Tibial nerve (tissue), 4 donors: ENCODE measurements at places on chromosomes 2 and 18. TPM values are rescaled to one million over a fixed set of nuclear protein-coding genes. Genes with fewer than 3 reads are reported as not detected.

Gene BMP10
- not detected for total RNA-seq

Gene PLGLB1
- not detected for total RNA-seq

Gene TMEM178A
- 12.9 TPM for total RNA-seq

Gene ERFE
- not detected for total RNA-seq

DNA sequence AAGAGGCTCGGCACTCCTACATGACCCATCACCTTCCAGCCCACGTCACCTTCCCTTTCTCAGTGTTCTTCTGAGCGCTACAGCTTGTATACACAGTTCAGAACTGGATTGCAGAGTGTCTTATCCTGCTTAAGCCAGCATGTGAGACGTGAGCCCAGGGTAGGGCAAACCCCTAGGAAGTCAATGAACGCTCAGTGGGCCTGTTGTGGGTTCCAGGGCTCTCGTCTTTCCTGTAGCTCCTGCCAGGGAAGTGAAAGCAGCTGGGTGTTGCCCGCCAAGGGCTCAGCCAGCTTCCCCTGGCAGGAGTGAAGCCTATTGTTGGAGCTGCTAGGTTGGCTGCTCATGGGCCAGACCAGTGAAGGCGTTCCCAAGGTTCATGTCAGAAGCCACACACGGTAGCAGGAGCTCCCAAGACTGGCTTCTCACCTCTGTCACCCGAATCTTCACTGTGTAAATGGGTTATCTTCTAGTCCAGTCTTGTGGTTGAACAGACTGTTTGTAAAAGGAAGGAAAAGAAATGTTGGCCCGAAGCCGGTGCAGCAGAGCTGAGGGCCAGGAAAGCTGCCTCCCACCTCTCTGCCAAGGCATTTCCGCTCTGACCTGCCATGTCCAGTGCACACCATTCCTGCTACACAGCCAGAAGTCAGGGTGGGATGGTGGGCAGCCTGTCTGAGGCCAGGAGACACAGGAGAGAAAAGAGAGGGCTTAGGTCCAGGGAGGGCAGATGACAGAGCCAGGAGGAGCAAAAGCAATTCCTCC is 69.6 kb upstream of the RMDN2 start:
- peak overlapping the region; percentile 0 for H3K27ac ChIP-seq
- no peaks in the 10 kb centered on the region for H3K36me3 ChIP-seq
- H3K4me1 ChIP-seq: no peaks in the 10 kb centered on the region
- H3K4me3 ChIP-seq: no peak overlapping the region
- no peaks in the 10 kb centered on the region for H3K27me3 ChIP-seq
- DNase-seq: no peak

DNA sequence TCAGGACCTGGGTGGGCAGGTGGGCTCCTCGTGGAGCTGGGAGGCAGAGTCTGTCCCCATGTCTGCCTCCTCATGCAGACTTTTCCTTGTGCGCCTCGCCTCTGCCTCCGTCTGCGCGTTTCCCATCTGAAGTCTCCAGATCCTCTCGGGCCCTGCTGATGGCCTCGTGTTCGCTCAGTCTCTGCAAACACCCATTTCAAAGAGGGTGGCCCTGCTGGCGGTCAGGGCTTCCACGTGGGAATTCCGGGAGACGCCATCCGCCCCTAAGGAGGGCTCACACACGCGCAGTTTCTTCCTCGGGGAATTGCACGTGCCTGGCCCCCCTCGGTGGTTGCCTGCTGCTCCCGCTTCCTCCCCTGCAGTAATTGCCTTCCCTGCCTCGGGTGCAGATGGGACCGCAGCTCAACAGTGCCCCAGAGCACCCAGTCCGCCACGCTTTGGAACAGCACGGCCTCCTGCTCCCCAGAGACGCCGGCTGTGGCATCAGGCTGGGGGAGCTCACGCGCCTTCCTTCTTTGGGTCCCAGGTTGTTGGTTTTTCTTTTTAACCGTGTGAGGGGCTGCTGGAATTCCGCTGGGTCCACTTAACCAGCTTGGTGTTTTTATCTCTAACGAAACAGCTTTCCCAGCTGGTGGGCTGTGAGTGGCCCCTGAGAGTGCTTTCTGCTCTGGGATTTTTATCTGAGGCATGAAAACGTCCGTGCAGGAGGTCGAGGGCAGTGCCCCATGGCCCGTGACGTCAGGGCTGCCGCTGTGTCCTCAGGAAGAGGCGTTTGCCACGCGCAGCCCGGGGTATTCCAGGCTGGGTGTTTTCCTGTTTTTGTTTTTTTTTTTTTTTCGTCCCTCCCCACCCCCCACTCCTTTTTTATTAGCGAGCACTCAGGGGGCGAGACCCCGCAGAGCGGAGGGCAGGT is 16.1 kb downstream of the NFATC1 start:
- H3K36me3 ChIP-seq: peaks cover 51% of the 10 kb centered on the region
- no peaks in the 10 kb centered on the region for H3K4me1 ChIP-seq
- DNase-seq: no peak
- H3K4me3 ChIP-seq: no peak overlapping the region
- no peak overlapping the region for H3K27ac ChIP-seq
- no peaks in the 10 kb centered on the region for H3K27me3 ChIP-seq

- peak; percentile 15 for DNase-seq
- no peak overlapping the region for H3K4me3 ChIP-seq
- H3K36me3 ChIP-seq: no peaks in the 10 kb centered on the region
- H3K27me3 ChIP-seq: no peaks in the 10 kb centered on the region
Measured at GRCh38 chr2:12501469-12502158, 215.1 kb upstream of the TRIB2 start.

- no peak overlapping the region for H3K4me3 ChIP-seq
- DNase-seq: no peak
- H3K27ac ChIP-seq: no peak overlapping the region
- H3K4me1 ChIP-seq: no peaks in the 10 kb centered on the region
Measured at GRCh38 chr18:36176177-36176584, 11.1 kb upstream of the MOCOS start.

DNA sequence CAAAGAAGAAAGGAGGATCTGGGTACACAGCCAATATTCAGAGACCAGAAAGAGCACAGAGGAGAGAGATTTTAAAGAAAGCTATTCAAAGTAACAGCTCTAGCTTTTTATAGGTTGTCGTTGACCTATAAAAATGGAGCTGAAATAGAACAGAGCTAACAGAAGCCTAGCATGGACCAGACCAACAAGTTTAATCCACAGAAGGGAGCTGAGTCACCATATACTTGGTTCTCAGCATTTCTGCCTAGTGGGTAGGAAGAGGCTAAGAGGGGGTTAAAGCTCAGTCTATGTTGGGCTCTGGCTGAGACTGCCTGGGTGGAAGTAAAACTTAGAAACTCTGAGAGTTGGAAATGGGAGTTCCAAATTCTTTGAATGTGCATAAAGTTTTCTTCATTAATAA is 678.0 kb upstream of the CDH2 start:
- no peak overlapping the region for H3K4me3 ChIP-seq
- no peaks in the 10 kb centered on the region for H3K27me3 ChIP-seq
- no peaks in the 10 kb centered on the region for H3K4me1 ChIP-seq
- H3K27ac ChIP-seq: no peak overlapping the region
- no peak for DNase-seq
- H3K36me3 ChIP-seq: no peaks in the 10 kb centered on the region
